Subcutaneous adipose tissue (tissue), 4 donors: ENCODE measurements at places on chromosomes 6 and 20. TPM values are rescaled to one million over a fixed set of nuclear protein-coding genes. Genes with fewer than 3 reads are reported as not detected.

The LGSN gene
- not detected for total RNA-seq

The ZNF831 gene
- 1.0 TPM for total RNA-seq

The FRS3 gene
- total RNA-seq = 2.7 TPM

The ULBP3 gene
- 6.4 TPM for total RNA-seq

The TNF gene
- total RNA-seq = 0.82 TPM

The SLC22A7 gene
- not detected for total RNA-seq

The LPA gene
- not detected for total RNA-seq

The GSS gene
- 42.4 TPM for total RNA-seq

The PIGU gene
- total RNA-seq = 13.9 TPM

The KCNQ5 gene
- not detected for total RNA-seq

The ZC2HC1B gene
- total RNA-seq = not detected

The MRPL2 gene
- total RNA-seq = 18.0 TPM

The SOX4 gene
- total RNA-seq = 13.9 TPM

The GGTLC1 gene
- total RNA-seq = not detected

The FAM162B gene
- 25.6 TPM for total RNA-seq

The CRISP2 gene
- total RNA-seq = not detected

The ARFGAP1 gene
- total RNA-seq = 46.2 TPM

The CD93 gene
- total RNA-seq = 51.8 TPM

The C6orf141 gene
- 14.7 TPM for total RNA-seq

The OR2B6 gene
- not detected for total RNA-seq

The RAB44 gene
- 0.51 TPM for total RNA-seq

The PRDM13 gene
- total RNA-seq = not detected

The COL10A1 gene
- total RNA-seq = not detected

The E2F1 gene
- total RNA-seq = 1.9 TPM

The CDH4 gene
- total RNA-seq = not detected

The CDC25B gene
- total RNA-seq = 22.2 TPM

The FILIP1 gene
- 6.2 TPM for total RNA-seq

The PBOV1 gene
- total RNA-seq = not detected

The MC3R gene
- total RNA-seq = not detected

The SPINT4 gene
- not detected for total RNA-seq

The FANCE gene
- total RNA-seq = 2.6 TPM

The AKAP12 gene
- 226 TPM for total RNA-seq

The VSTM2L gene
- total RNA-seq = 1.9 TPM

The SLC35D3 gene
- total RNA-seq = not detected

The NHLRC1 gene
- total RNA-seq = 0.49 TPM

The LINC00237 gene
- total RNA-seq = not detected

The COX4I2 gene
- total RNA-seq = 2.6 TPM

The CAGE1 gene
- total RNA-seq = not detected

The NT5DC1 gene
- total RNA-seq = 13.0 TPM

The ASIP gene
- total RNA-seq = not detected

The CUTA gene
- total RNA-seq = 76.5 TPM

The PHACTR3 gene
- total RNA-seq = not detected

The KIF13A gene
- 32.1 TPM for total RNA-seq

The SESN1 gene
- 173 TPM for total RNA-seq

The OOEP gene
- not detected for total RNA-seq

The IL17A gene
- not detected for total RNA-seq

The DLL1 gene
- total RNA-seq = 21.3 TPM

The ITPR3 gene
- 23.5 TPM for total RNA-seq

The RFX6 gene
- total RNA-seq = not detected

The RNF217 gene
- 46.6 TPM for total RNA-seq

The TRERF1 gene
- total RNA-seq = 3.3 TPM

The SIRPD gene
- not detected for total RNA-seq

The PARD6B gene
- total RNA-seq = 1.9 TPM

The HDGFL1 gene
- not detected for total RNA-seq

The BFSP1 gene
- total RNA-seq = 0.34 TPM

The CST8 gene
- not detected for total RNA-seq

The COL12A1 gene
- 216 TPM for total RNA-seq

The JPH2 gene
- 4.1 TPM for total RNA-seq

The C20orf141 gene
- total RNA-seq = not detected
